ENCODE measurements at places on chromosomes 1 and 21.

GRCh38 chr1:21568809-21569385 is 59.7 kb downstream of the ALPL start:
- no peak for DNase-seq

DNA sequence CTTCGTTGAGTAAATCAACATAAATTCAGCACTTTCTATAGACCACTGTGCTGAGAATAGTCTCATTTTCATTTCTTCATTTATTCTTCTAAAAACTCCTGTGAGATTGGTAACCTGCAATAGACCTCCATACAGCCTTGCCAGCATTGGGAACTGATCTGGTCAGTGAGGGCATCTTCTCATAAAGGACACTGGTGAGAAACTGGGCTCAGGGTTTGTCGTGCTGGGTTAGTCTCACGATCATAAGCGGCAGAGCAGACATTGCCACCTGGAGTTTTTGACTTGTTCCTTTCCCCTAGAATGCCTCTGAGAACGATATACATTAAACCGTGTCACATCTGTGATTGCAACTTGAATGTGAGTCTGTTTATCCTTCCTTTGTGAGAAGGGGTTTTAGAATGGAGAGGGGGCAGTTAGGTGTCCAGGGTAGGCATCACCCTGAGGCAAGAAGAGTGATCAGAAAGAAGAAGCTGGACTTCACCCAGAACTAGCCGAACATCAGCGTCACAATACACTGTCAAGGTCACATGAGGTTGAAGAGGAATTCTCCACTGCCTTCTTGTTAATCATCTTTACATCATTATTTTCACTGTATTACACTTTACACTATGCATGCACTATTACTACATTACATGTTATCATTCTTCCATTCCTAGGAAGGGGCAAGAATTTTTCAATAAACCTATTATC is 1.4 kb upstream of the TTLL7 start:
- no peak for DNase-seq

DNA sequence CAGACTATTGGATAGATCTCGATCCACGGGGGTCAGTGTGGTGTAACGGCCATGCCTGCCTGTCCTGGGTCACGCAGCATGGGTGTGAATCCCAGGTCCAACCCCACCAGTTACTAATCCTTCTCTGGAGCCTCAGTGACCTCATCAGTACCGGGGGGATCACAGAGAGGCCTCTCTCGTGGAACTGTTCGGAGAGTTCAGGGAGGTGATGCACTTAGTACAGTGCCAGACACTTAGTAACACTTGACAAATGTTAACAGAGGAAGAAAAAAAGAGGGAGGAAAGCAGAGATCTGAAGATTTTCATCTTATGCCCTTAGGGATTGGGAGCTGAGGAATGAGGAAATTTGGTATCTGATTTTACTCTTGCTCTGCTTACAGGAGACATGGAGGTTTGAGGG is 2.9 kb downstream of the ABCA4 start:
- DNase-seq, result no peak

- no peak for DNase-seq
Observed at GRCh38 chr1:226110249-226111097, 48.0 kb downstream of the H3-3A start.

DNA sequence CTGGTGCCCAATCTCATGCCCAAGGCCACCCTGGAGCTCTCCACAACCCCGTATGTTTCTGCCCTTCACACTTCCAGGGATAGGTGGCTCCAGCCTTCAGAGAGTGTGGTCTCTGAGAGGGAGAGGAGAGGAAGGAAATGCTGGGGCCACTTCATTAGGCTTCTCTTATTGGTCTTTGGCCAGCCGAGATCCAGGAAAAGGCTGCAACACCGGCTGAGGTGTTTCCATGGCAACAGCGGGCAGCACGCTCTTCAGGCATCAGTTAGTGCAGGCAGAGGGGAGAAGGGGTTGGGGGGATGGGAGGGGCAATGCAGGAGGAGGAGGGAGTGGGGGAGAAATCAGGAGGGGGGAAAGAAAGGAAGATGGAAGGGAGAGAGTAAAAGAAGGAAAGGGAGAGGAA is 275.1 kb upstream of the GJB5 start:
- no peak for DNase-seq

GRCh38 chr1:170224469-170224868 is 78.7 kb downstream of the NTMT2 start:
- no peak for DNase-seq

GRCh38 chr1:175131095-175131494 is 61.5 kb downstream of the KIAA0040 start:
- DNase-seq, result no peak

DNA sequence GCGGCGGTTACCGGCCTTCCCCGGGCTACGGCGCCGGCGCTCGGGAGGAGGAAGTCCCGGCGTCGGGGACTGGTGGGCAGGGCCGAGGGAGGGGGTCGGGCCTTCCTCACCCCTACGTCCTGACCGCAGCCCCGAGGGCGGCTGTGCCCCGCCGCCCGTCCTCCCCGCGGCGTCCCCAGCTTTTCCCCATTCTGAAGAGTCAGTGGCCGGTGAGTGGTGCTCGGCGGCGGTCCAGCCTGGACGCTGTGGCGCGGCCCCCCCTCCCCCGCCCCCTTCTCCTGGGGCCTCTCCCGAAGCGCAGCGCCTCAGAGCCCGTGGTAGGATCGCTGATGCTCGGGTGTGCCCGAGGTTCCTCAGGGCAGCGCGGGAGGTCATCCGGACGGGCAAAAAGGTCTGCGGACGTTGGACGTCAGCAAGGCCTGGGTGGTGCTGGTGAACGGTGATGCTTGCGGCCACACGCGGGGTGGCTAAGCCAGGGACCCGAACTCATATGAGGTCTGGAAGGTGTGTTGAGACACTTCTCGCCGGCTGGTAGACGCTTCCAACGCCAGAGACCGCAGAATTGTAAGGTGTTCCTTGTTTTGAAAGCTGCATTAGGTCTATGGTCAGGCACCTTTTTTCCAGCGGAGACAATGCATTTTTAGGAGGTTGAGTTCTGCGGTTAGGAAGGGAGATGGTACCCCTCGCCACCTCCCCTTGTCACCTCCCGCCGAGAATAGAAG is 725 bp downstream of the SLC25A33 start:
- peak; percentile 25 for DNase-seq

DNA sequence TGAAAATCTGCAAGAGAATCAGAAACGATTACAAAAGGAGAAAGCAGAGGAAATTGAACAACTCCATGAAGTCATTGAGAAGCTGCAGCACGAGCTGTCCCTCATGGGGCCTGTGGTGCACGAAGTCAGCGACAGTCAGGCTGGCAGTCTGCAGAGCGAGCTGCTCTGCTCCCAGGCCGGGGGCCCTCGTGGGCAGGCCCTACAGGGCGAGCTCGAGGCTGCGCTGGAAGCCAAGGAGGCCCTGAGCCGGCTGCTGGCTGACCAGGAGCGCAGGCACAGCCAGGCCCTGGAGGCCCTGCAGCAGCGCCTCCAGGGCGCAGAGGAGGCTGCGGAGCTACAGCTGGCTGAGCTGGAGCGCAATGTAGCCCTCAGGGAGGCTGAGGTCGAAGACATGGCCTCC is 47.5 kb upstream of the DIP2A start:
- DNase-seq, result no peak

GRCh38 chr1:8780405-8780804 is 37.0 kb downstream of the RERE start:
- no peak for DNase-seq

DNA sequence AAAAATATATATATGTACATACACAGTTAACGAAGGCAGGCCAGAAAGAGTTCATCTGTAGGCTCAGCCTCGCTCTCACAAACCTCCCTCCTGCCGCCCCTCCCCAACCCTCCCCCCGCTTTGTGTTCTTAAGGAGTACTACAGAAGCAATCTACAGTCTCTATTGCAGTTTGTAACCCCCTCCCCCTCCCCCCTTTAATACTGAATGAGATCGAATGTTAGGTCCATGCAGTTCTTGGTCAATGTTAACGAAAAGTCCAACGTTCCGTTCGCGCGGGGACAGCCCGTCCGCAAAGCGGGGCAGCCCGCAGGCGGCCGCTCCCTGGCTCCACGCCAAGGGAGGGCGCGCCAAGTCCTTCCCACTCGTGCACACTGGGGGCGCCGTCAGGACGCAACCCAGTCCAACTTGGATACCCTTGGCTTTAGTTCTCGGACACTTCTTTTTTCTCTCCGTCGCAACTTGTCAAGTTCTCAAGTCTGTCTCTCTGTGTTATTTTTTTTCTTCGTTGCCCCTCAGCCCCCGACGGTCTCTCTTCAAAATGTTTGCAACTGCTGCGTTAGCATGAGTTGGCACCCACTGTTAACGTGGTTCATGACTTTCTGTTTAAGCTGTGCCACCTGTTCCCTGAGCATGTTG is 2.2 kb downstream of the JUN start:
- DNase-seq, result peak; percentile 16

DNA sequence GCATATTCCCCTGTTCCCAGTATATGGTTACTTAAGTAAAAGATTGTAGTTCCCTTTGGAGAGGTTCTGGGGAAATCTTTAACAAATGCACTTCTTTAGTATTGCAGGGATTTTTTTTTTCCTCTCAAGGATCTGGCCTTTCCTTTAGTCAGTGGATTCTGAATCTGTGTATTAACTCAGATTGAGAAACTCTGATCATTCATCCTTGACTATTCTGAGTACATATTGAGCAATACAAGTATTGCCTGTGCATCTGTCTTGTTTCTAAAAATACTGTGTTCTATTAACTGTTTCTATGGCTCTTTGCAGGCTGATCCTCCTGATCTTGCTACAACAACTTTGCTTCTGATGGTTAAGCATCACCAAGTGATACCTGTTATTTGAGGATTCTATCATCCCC is 67.8 kb upstream of the FGGY start:
- DNase-seq, result no peak

- DNase-seq, result no peak
Observed at GRCh38 chr1:38027201-38028104, 14.9 kb downstream of the UTP11 start.

DNA sequence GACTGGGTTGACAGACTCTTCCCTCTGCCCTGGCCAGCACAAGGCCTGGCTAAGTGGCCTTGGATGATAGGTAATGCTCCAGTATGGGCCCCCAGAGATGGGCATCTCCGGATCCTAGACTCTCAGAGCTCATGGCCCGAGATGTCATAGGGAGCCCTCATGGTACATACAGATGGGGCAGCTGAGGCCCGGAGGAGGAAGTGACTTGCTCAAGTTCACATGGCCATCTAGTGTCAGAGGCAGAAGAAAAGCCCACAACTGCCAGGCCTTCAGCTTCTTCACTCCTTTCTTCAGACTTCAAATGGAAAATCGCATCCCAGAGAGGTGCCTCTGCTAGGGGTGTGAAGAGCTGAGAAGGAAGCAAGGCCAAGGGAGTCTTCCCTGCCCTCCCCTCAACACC is 46.8 kb upstream of the SYNC start:
- DNase-seq, result no peak

GRCh38 chr21:34971656-34972055 is 77.4 kb downstream of the RUNX1 start:
- DNase-seq, result no peak

- no peak for DNase-seq
Observed at GRCh38 chr1:158005224-158005623, 11.8 kb downstream of the KIRREL1 start.

DNA sequence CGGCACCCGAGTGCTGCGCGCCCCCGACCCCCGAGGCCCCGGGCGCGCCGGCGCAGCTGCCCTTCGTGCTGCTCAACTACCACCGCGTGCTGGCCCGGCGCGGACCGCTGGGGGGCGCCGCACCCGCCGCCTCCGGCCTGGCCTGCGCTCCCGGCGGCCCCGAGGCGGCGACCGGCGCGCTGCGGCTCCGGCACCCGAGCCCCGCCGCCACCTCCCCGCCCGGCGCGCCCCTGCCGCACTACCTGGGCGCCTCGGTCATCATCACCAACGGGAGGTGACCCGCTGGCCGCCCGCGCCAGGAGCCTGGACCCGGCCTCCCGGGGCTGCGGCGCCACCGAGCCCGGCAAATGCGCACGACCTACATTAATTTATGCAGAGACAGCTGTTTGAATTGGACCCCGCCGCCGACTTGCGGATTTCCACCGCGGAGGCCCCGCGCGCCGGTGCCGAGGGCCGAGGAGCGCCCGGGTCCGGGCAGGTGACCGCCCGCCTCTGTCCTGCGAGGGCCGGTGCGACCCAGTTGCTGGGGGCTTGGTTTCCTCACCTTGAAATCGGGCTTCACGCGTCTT is 49.0 kb downstream of the SIM2 start:
- no peak for DNase-seq

- DNase-seq, result peak; percentile 9
Observed at GRCh38 chr1:99766378-99766800, at the start of gene FRRS1. TSS of gene FRRS1 (minus strand) at chr1:99766635. CDS start at chr1:99748768, 17,867 bp downstream.

DNA sequence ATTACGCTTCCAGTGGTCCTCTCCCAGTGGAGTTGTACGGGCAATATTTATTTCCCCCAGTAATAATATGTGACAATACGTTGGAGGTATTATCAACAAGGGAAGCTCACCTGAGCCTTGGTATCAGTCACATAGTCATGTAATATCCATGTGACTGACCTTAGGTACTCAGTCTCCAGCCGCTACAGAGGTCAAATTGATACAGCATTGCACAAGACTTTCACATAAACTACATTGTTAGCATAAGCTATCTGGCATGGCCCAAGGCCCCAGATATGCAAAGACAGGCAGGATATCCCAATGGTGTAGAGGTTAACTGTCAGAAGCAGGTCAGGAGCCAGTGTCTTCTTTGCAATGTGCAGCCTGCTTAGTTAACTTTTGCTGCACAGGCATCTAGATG is 15.3 kb upstream of the CHIT1 start:
- no peak for DNase-seq

GRCh38 chr1:155507945-155508344 is 54.7 kb downstream of the ASH1L start:
- DNase-seq, result no peak

DNA sequence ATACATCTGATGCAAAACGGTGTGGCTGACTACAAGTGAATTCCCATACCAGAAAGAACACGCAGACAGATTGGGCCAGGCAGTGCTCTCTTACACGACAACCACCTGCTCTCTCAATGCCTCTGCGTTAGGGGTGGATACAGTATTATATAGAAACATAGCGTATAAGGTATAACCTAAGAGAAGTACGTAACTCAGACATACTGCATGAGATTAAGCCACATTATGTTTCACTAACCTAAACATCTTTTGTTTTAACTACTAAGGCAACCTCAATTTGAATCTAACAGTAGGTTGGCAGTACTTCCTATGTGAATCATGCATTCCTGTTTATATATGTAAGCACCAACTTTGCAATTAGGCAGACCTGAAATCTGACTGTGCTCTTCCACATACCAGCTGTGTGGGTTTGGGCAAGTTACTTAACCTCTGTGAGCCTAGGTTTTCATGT is 58.1 kb upstream of the COA6 start:
- DNase-seq, result no peak

DNA sequence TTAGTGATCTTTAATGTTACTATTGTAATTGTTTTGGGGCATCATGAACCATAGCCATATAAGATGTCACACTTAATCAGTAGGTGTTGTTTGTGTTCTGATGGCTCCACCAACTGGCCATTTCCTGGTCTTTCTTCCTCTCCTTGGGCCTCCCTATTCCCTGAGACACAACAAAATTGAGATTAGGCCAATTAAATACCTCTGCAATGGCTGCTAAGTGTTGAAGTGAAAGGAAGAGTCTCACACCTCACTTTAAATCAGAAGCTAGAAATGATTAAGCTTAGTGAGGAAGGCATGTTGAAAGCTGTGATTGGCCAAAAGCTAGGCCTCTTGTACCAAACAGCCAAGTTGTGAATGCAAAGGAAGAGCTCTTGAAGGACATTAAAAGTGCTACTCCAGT is 30.7 kb downstream of the PPP2R5A start:
- DNase-seq, result no peak

All from stimulated activated CD8-positive, alpha-beta memory T cell treated with anti-CD3 and anti-CD28 coated beads, Interleukin-7, amount 100 ng/mL, for 1 hour (primary cell).